ENCODE measurements at places on chromosomes 3 and 15. TPM values are rescaled to one million over a fixed set of nuclear protein-coding genes. Genes with fewer than 3 reads are reported as not detected.

GRCh38 chr3:3686907-3687648, 112.2 kb upstream of the LRRN1 start:
- DNase-seq, result no peak

DNA sequence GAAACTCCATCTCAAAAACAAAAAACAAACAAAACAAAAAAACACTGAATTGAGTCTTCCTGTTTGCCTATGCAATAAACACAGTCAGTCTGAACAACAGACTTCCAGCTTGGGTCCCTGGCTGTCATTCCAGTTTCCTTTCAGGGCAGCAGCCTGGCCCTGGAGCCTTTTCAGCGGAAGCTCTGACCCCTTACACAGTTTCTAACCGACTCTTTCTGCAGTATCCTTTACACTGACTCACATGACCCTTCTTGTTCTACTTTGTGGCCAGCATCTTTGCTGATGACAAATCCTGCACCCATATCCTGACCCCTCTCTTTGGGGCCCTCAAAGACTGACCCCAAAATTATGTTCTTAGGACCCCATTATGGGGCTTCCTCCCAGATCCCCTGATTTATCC, 38.3 kb upstream of the INO80 start:
- DNase-seq, result no peak

The GALNT15 gene
- polyA plus RNA-seq, result 0.87 TPM

DNA sequence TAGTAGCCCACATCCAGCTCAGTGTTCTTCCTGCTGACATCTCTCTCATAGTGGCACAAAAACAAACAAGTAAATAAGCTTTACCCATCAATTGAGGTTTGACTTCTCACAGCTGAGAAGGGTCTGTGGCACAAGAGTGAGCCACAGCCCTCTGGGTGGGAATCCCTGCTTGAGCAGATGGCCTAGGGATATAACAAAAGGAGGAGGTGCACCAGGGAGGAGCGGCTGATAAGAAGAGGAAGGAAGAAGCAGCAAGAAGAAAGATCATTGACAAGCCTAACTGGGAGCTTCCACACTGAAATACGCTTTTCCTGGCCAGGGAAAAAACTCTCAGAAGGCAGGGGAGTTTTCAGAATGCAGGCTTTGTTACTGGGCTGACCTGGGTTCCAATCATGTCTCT, 279.8 kb downstream of the UACA start:
- no peak for DNase-seq

- DNase-seq, result no peak
These were observed 30.6 kb downstream of the TBC1D2B start for GRCh38 chr15:78046796-78047341.

- DNase-seq, result no peak
These were observed 225.2 kb upstream of the PRICKLE2 start for GRCh38 chr3:64450396-64450956.

- peak; percentile 44 for DNase-seq
These were observed 26.9 kb upstream of the ZBBX start for GRCh38 chr3:167406876-167407492.

DNA sequence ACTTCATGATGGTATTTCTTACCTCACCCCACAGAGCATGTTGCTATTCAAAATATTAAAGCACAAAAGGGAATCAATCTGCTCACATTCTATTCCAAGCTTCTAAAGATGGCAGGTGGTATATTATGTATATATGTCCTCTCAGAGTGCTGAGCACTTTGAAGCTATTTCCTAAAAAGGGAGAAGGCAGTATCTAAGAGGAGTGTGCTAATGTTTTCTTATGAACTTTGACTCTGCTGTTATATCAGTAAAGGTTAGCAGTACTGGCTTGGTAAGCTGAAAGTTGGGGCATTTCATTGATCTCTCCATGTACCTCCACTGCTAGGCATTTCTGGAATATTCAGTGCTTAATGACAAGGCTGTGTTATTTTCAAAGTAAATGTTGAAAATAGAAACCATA, 43.4 kb downstream of the IL1RAP start:
- no peak for DNase-seq

GRCh38 chr3:88076712-88077111, 17.7 kb downstream of the ZNF654 start:
- no peak for DNase-seq

The MB21D2 gene
- polyA plus RNA-seq, result 6.7 TPM

DNA sequence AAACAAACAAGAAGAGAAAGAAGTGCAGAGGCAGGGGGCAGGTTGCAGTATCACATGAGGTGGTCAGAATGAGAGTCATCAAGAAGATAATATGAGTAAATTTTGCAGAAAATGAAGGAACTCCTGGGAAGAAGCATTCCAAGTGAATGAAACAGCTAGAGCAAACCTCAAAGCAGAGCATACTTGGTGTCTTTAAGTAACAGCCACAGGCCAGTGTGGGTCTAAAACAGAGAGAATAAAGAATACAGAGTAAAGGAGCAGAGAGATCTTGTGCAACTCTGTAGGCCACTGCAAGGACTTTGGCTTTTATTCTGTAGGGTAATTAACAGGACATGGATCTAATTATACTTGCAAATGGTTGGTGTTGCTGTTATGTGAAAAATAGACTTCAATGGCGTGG, 81.3 kb downstream of the STAC start:
- no peak for DNase-seq

DNA sequence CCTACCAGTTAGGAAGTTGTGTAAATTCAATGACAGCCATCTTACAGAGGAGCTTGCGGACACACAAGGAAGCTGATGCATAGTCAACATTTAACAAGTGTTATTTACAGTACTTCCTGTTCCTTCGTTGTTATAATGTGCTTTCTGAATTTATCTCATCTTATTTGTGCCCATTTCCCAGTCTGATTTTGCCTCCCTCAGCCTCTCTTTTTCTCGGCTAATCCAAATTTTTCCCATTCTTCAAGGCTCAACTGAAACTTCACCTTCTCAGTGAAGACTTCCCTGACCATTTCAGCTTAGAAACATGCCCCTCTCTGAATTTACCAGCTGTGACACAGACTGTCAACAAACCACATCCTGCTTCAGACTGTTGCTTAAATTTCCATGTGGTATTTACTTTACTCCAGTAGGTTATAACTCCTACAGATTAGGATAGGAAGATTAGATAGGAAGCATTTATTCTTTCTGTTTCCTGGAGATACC, 55.7 kb upstream of the CP start:
- peak; percentile 89 for DNase-seq

The GP9 gene
- polyA plus RNA-seq, result not detected

DNA sequence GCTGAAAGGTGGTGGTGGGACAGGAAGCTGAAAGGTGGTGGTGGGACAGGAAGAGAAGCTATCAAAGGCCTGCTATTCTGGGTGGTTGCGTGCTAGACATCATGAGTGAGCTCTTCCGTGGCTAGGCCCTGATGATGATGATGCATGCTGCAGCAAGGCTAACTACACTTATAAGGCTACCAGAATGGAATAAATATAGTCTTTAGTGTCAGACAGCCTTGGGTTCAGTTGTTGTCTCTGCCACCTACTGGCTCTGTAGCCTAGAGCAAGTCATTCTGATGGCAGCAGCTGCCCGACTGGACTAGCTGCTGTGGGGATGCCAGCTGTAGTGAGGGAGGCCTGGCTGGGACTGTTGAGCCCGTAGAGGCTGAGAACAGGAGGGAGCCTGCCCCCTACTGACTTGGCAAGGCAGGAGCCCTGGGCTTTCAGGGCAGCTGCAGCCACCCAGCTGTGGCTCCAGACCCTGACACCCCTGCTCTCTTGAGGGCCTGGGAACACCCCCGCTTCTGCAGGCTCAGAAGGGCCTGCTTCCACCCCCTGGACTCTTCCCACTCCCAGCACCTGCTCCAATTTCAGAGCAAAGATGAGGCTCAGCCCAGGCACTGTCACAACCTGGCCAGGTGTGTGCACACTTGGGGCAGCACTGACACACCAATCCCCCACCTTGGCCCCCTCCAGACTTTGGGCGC, 21.4 kb upstream of the ZBED2 start:
- DNase-seq, result no peak

The CCR8 gene
- not detected for polyA plus RNA-seq

GRCh38 chr3:23319366-23320312, 116.5 kb downstream of the UBE2E2 start:
- DNase-seq, result no peak

- DNase-seq, result no peak
These were observed 244.2 kb downstream of the LSAMP start for GRCh38 chr3:116200956-116201690.

- no peak for DNase-seq
These were observed 9.0 kb downstream of the ISL2 start for GRCh38 chr15:76345583-76345879.

DNA sequence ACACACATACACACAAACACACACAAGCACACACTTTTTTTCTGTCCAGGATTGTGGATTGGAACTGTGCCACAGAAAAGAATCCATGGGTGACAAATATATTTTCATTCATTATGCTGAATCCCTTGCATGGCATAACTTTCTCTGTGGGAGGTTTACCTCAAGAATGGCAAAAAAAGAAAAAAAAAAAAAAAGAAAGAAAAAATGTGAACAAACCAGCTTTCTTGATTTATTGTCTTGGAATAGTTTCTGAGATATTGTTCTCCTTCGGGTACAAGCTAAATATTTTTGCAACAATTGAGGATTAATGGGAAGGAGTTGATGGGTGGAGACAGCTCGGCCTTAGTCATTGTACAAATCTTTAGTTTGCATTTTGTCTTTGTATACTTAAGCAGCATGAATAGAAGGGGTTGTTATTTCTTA, 153.1 kb downstream of the GMNC start:
- DNase-seq, result no peak

The TIGIT gene
- not detected for polyA plus RNA-seq

DNA sequence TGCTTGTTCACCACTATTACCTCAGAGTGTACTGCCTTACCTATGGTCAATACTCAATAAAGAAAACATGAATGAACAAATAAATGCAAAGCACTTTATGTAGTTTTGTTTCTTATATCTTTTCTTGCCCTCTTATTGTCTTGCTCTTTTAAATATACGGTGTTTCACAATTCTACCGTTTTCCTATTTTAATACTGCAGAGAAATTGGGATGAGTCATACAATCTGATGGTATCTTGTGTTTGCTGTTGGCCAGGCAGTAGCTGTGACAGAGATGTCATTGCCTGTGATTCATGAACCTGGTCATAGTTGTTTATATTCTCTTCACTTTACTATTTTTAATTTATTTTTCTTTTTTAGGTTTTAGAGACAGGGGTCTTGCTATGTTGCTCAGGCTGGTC, 48.3 kb downstream of the SERP1 start:
- DNase-seq, result peak; percentile 35

DNA sequence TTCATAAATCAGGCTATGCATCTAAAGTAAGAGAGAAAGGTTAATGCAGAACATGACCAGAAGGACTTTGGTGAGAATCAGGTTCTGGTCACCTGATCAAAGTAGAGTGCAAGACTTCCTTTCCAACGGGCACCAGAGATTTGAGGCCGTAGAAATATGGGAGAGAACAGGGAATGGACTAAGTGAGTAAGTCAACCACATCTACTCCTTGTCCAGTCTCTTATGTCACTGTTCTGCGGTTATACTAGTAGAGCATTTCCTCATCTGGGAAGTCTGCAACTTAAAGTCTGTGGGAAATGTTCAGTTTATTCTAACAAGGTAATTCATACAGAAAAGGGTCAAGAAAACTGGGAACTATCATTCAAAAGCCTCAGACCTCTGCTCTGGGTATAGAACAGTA, 232.8 kb downstream of the CPNE4 start:
- DNase-seq, result no peak

DNA sequence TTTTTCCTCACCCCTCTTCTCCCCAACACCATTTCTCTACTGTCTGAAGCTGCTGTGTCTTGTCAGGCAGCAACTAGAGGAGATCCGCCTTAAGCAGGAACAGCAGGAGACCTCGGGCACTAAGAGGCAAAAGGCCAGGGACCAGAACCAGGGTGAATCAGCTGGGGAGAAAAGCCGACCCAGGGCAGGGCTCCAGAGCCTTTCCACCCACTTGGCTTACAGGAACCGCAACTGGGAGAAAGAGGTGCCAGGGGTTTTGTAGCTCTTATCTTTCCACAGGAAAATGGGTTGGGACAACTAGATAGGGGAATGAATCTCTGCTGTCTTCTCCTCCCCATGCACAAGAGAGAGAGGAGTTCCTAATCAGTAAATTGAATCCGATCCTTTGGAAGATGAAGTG, 3.0 kb upstream of the NGRN start:
- no peak for DNase-seq

The ANKRD63 gene
- polyA plus RNA-seq, result not detected

DNA sequence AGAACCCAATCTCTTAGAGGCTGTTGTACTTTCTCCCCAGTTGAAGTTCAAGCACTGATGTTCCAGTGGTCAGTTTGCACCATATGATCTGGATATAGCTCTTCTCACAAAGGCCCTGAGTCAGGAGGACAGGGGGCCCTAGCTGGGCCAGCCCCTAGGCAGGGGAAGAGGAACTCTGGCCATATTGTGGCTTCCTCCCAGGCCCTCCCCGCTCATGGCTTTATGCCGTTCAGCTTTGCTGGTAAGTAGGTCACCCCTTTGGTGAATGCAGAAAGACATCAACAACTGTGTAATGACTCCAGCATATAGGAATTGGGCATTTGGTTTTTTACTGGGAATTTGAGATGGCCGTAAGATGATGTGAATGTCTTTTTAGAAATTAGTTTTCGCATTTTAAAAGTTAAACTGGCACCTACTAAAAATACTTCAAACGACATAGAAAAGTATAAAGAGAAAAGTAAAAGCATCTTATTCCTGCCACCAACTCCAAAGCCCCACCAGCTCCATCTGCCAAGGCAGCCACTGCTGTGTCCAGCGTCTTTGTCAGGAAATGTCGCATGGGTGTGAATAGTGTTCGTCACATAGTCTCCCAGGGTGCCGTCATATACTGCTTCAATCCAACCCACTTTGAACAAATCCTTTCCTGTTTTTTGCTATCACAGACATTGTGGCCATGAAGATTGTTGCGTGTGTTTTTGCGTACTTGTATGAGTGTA, 25.3 kb downstream of the CCR9 start:
- no peak for DNase-seq

The GABRG3 gene
- not detected for polyA plus RNA-seq

The PCSK6 gene
- polyA plus RNA-seq, result 0.33 TPM

DNA sequence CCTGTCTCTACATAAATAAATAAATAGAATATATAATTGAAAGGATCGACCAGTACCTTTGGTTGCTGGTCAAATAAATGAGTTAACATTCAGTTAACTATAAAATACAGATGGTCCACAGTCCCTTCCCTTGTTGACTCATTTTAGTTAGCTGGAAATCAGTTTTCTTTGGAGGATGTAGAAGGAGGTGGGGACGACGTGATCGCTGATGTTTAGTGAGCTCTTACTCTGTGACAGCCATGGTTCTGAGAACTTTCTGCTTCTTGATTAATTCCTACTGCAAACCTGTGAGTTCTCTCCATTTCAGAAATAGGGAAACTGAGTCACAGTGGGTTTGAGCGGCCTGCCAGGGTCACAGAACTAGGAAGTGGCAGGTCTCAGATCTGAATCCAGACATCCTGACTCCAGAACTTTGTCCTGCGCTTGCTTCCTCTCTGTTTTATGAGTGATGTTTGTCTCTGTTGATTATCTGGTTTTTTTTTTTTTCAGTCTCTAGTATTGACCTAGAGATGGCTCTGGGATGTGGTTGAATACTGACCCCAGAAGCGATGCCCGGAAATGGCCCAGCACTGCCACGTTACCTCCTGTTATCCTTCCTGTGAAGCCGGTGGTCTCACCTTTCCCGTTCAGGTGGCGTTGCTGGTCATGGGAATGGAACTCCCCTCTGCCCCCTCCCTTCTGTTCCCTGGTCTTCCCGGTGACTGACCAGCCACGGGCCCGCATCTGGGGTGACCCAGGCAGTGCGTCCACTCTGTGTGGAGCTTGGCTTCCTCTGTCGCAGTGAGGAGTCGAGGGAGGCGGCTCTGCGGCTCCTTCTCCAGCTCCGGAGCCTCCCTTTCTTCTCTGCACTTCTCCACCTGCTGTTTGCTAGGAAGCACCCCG, 18.2 kb downstream of the SYNM start:
- DNase-seq, result peak; percentile 26

The FAM81A gene
- polyA plus RNA-seq, result 0.28 TPM
